ENCODE measurements at places on chromosomes 5 and 9. TPM values are rescaled to one million over a fixed set of nuclear protein-coding genes. Genes with fewer than 3 reads are reported as not detected.

GRCh38 chr9:131715906-131716305, 24.0 kb downstream of the RAPGEF1 start:
- no peak for DNase-seq

The RNF183 gene
- total RNA-seq: not detected

- DNase-seq: no peak
Observed at GRCh38 chr5:68960456-68960855, 133.4 kb upstream of the SLC30A5 start.

The RGS7BP gene
- total RNA-seq: 9.2 TPM

- DNase-seq: no peak
Observed at GRCh38 chr5:151614565-151614964, 23.4 kb upstream of the FAT2 start.

DNA sequence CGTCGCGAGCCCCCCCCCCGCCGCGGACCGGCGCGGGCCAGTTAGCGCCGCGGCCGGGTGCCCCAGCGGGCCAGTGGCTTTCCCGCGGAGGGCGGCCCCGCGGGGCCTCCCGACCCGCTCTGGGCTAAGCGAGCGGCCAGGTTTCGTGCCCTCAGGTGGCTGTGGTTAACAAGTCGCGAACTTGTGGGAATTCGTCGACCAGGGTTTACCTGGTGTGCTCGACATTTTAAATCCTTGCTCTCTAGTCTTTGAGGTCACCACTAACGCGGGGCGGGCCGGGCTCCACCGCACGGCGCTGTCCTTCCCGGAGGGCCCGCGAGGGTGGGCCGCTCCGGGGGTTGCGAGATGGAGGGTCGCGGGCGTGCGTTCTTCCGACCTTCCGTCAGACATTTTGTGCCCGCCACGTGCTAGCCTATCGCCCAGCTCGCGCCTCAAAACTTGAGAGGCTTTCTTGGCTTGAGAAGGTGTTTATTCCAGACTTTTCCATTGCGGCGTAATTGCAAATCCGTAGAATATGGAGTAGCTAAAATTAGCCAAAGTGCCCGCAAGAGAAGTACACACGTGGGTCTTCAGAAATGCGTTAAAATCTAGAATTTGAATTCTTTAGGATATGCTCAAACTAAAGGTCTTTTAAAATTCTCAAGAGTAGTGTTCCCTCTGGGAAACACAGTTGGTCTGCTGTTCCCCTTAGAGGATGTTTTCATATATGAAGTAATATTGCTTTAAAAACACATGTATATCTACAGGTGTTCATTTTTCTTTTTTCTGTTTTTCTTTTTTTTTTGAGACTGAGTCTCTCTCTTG, 2.1 kb downstream of the ANP32B start:
- no peak for DNase-seq

- no peak for DNase-seq
Observed at GRCh38 chr9:126475933-126476555, 137.7 kb upstream of the LMX1B start.

The SLC45A2 gene
- not detected for total RNA-seq

DNA sequence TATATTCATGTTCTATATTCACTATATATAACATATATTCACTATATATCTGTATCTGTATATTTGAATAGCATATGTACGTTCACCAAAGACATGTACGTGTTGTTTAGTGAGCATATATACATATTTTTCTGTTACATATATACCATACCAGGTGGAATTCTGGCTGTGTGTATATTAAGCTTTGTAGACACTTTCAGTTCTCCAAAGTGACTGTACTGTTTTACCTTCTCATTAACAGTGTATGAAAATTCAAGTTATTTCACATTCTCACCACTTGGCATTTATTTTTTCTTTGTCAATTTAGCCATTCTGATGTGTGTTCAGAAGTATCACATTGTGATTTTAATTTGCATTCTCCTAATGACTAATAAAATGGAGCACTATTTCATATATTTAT, 52.2 kb downstream of the DROSHA start:
- DNase-seq: no peak

GRCh38 chr5:29161399-29162291, 2031.8 kb upstream of the CDH6 start:
- no peak for DNase-seq

DNA sequence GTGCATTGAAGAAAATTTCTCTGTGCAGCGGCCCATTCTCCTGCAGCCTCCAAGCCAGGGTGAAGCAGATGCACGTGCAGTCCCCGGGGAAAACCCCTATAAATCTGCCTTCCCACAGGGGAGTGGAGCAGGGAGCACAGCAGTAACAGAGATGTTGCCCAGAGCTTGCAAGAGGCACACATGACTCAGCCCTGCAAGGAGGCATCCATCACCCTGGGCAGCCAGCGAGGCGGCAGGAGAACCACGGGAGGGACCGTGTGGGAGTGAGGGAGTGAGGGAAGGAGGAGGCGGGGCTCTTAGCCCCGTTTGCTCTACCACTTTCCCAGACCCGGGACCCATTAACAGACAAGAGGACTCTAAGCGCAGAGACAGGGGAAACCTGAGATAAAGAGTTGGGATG, 96.2 kb upstream of the ARAP3 start:
- no peak for DNase-seq

- DNase-seq: no peak
Observed at GRCh38 chr5:35861718-35862117, 5.0 kb downstream of the IL7R start.

The TTC39B gene
- 2.7 TPM for total RNA-seq

The AHRR gene
- total RNA-seq: not detected

- DNase-seq: no peak
Observed at GRCh38 chr5:136191304-136192014, 1.5 kb downstream of the SMIM32 start.

GRCh38 chr5:134600600-134600999, 32.0 kb downstream of the SAR1B start:
- no peak for DNase-seq

DNA sequence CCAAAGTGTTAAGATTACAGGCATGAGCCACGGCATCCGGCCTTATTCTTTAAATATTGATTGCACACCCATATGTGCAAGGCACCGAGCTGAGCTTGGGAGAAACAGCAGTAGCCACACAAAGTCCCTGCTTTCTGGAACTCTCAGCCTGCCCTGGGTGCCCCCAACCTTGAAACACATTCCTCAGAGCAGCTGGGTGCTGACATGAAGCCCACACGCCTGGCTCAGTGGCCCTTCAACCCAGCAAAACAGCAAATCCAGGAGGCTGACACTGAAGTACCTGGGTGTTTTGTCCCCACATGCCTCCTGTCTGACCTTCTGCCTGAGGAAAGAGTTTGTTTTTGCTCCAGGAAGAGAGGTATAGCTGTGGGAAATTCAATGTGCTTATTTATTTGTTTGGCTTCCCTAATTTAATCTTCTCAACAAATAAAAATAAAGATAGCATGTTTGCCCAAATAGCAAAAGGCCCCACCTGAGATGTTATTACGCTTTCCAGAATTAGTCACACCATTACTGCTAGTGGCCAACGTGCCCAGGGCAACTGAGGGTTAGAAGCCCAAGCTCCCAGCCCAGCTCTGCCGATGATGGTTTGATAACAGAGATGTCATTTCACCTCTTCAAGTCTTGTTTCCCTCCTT, 13.4 kb upstream of the TCOF1 start:
- DNase-seq: no peak

DNA sequence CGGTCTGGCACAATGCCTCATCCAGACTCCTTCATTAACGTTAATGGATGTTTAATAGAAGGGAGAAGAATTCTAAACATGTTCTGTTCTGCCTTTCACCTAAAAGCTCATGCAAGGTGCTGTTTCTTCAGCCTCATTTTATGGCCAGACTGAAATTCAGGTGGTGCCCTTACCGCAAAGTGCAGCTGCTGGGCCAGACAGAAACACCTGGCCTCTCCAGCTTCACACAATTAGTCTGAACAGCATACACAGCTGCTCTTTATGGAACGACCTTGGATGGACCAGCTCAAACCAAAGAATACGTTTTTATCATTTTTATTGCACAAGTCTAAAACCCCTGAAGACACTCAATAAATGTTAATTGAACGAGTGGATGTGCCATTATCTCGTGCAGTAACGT, 4.6 kb downstream of the SNCAIP start:
- DNase-seq: no peak

GRCh38 chr5:11596185-11596584, 308.1 kb downstream of the CTNND2 start:
- DNase-seq: no peak

GRCh38 chr9:107983181-107983603, 493.6 kb upstream of the KLF4 start:
- no peak for DNase-seq

- DNase-seq: no peak
Observed at GRCh38 chr5:114940709-114941108, 229.0 kb downstream of the TRIM36 start.

DNA sequence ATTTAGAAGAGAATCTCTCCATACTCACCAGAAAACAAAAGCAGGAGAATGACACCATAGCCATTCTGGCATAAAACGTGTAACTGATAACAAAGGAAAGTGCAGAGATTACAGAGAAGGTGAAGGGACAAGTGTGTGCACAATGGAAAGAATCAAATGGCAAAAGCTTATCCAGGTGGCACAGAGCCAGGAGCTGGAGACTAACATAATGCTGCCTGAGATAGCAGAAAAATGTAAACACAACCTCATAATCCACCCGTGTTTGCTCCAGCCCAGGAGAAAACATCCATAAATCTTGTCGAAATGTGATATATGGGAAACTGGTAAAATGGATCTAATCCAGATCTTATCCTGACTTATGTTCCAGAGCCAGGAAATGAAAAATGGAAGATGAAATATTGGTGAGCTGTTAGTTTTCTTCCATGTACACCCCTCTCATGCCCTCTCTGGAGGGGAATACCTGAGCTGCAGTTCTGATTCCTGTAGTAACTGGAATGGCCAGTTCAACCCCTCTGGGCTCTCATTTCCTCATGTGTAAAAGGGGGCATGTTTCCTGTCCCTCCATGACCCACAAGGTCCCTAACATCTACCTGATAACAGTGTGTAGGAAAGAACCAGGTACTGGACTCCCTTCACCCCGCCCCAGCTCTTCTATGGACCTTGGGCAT, 212.3 kb upstream of the DAPK1 start:
- DNase-seq: no peak

DNA sequence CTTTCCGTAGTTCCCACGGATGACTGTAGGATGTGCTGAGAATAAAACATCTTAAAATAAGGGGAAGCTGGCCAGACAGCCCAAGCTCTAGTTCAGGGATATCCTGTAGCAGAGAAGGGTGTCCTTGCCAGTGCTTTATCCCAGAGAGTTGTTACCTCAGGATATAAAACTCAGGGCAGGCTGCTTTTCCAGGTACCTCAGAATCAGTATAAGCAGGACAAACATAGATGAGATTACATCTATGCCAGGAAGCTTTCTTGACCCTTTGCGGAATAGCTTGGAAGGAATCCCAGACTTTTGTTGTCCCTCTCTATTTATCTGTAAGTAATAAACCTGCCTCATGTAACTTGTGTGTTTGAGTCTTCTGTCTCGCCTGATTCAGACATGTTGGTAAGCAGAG, 565.7 kb downstream of the PRDM9 start:
- no peak for DNase-seq

DNA sequence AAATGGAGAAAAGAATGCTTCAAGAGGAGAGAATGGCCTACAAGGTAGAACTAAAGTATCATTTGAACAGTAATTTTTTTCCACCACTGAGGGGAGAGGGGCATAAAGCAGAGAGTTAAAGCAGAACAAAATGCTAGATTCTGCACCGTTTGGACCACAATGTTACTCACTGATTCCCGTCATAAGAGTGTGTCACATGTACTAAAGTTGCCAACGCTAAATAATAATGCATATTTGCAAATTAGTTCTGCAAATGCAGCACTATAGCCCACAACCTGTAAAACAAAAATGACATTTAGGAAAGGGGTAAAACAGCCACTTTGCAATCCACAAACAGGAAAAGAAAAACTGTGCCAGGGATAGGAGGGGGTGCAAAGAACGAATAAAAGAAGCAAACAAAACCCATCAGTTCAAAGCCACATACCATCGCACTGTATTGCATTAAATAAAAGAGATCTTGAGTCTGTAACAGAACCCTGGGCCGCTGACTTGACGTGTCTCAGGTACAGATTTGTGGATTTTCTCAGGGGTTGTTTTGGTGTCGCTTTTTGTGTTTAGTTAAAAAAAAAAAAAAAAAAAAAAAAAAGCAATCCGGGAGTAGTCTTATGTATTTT, 7.7 kb upstream of the NFIB start:
- no peak for DNase-seq

DNA sequence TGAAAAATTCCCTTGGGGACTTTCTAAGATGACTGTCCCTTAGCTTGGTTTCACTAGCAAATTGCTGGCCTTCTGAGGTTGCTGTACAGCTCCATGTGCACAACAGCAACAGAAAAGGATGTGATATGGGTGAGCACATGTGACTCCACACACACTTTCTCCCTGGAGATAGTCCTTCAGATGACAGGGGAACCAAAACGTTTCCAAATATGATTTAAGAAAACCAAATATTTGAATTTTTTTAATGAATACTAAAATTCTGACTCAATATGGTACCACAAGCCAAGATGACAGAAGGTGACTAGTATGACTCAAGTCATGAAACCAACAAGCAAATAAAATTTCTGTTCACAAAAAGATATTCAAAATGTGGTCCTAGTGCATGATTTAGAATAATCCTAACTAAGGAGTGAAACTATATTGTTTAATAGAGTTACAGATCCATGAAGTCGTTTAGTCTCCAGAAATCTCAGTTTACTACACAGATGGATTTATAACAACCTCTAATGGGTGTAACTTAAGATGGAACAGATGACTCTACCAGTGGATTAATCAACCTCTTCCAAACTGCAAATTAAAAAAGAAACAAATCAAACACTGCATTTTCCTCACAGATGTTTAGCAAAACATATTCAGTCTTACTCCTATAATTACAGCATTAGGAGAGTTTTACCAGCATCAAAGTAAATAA, 144.8 kb upstream of the PIK3R1 start:
- no peak for DNase-seq
